ENCODE measurements at places on chromosomes 3 and 15. TPM values are rescaled to one million over a fixed set of nuclear protein-coding genes. Genes with fewer than 3 reads are reported as not detected.

DNA sequence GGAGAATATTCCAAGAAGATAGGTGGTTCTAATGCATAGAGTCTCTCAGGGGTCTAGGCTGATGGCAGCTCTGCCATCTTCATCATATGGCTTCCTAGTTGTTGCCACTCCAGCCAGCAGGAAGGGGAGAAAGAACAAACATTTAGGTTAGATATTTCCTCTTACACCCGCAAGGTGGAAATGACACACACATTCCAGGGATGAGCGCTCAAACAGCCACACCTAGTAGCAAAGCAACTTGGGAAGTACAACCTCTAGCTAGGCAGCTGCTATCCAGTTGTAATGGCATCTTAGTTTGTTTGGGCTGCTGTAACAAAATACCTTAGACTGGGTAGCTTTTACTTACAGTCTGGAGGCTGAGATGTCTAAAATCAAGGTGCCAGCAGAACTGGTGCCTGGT lies 51.9 kb upstream of the ADAMTSL3 start:
- no peak for DNase-seq

Gene GOLGA6D
- total RNA-seq: not detected

Gene SCAANT1
- not detected for total RNA-seq

- DNase-seq: no peak
Measured at GRCh38 chr3:86547692-86548091, 443.3 kb downstream of the VGLL3 start.

DNA sequence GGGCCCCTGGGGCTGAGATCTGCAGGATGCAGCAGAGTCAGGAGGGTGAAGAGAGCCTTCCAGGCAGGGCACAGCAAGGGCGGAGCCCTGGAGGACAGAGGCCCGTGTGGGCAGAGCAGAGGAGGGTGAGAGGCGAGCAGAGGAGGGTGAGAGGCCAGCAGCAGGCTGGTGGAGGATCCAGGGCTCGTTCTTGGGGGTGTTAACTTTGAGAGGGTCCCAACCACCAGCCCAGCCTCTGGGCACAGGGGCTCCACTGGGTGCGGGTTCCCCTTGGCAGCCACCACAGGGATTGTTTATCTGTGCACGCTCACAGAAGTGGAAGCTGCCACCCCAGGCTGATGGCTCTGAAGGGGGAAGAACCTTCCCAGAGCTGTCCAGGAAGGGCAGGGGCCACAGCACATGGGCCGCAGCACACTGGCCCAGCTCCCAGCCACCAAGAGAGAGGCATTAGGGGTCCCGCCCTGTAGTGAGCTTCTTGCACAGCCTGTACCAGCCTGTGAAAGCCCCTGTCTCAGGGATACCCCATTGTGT lies 9.3 kb upstream of the PLXND1 start:
- no peak for DNase-seq
